Mucosa of descending colon (tissue), 3 donors: ENCODE measurements at places on chromosomes 5 and 9. TPM values are rescaled to one million over a fixed set of nuclear protein-coding genes. Genes with fewer than 3 reads are reported as not detected.

DNA sequence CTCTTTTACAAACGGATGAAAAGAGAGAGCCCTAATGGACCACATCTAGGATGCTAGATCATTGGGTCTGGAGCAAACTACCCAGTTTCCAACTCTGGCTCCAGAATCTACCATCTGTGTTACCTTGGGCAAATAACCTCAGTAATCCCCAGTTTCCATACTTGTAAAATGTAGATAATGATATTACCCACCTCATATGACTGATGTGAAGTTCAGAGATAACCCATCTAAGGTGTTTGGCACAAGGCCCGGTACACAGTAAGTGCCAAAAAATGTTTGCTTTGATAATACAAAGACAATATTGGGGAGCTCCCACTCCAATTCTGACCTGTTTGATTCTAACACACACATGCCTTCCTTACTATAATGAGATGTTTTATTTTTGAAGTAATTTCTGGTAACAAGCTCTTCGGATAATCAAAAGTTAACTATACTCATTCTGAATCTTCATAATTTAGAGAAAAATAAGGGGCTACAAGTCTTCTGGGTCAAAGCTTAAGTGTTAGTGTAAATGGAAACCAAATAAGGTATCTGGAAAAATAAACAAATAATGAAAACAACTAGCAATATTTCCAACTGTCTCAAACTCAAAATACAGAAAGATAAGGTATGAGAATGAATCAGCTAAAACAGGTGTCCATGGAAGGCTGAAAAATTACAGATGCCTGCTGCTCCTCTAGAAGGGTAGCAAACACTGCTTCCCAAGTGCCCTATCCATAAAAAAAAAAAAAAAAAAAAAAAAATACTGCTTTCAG, 30.4 kb downstream of the ELL2 start:
- DNase-seq = no peak

DNA sequence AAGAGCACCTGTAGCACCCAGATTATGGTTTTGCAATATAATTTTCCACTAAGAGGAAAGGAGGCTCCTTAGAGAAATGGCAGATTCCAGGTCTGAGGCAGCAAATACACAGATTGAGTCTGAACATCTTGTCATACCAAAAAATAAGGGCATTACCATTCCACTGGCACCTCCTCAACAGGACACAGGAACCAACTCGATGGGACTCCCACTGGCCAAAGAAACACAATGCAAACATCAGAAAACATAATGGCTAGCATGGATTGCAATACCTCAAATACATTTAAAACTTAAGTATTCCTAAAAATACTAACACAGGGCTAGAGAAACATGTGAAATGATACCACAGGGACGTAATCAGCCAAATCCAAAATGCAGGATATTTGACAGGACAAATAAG, 12.4 kb upstream of the RANBP17 start:
- no peak for DNase-seq

DNA sequence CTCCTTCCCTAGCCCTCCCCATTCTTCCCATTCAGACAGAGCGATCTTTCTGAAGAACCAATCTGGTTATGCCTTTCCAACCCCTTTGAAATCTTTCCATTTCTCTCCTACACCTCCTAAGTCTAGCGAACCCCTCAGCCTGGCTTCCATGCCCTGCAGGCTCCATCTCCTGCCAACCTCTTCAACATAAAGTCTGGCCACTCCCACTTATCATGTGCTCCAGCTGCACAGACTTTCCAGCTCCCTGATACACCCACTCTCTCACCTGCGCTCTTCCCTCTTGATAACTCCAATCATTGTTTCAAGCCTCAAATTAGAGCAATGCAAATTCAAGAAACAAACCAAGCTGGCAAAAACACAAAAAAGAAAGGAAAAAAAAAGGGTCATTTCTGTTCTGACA, 3.8 kb upstream of the ORM1 start:
- DNase-seq = no peak

- DNase-seq = no peak
These were observed 168.6 kb downstream of the CARTPT start for GRCh38 chr5:71887680-71888079.

OLFML2A gene
- 4.7 TPM for total RNA-seq

IL33 gene
- total RNA-seq = 25.1 TPM

DNA sequence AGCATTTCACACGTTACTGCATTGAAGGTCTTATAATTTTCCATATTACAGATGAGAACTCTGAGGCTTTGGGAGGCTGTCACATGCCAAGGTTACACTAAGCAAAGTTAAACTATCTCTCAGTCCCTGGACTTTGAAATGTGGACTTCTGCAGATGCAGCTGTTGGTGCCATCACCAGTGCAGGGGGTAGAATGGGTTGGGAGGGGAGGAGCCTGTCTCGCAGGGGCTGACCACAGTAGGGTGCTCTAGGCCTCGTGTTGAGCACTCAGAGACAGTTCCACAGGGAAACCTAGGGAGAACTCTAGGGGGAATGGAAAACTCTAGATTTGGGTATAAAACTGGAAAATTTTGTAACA, 220.9 kb downstream of the MAPKAP1 start:
- DNase-seq = no peak

DNA sequence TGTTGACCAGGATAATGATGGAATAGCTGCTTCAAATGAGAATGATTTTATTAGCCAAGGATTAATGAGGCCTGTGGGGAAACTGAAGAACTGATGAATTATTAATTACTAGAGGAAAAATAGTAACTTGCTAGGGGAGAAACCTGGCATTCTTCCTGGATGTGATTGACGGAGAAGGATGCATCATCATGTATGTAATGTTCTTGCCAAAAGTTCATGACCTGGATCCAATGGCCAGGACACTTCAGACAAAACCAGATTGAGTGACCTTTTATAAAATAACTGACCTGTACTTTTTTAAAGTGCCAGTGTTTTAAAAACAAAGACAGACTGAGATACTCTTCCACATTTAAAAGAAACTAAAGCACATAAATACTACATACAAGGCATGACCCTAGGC, 23.7 kb downstream of the KIAA1191 start:
- DNase-seq = no peak
